ENCODE measurements at places on chromosomes 16 and 17.

- no peak for DNase-seq
These were observed 232.7 kb upstream of the CDH5 start for GRCh38 chr16:66133643-66134338.

DNA sequence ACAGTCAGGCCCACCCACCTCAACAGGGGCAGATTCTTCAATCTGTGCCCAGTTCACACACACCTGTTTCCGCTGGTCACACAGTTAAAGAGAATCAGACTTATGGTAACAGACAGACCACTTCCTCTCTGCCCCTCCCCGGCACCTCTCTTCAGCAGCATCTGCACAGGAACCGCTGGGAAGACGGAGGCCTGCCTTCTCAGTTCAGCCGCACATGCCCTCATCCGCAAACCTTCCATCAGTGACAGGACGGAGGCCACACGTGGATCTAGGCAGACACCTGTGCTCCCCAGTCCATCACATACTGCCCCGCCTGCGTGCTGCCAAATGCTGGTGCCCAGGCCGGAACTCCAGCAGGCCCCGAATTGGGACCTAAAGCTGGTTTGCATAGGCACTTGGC lies 10.3 kb downstream of the PHB1 start:
- DNase-seq = no peak

GRCh38 chr16:50303605-50304466 lies 37.5 kb downstream of the ADCY7 start:
- no peak for DNase-seq

- no peak for DNase-seq
These were observed 139.7 kb downstream of the SLC39A11 start for GRCh38 chr17:72952641-72953315.

GRCh38 chr16:10972819-10973464 lies 28.6 kb downstream of the CLEC16A start:
- DNase-seq = no peak

GRCh38 chr17:50208611-50209061 lies 7.2 kb upstream of the COL1A1 start:
- no peak for DNase-seq

- DNase-seq = peak; percentile 5
These were observed 16.7 kb downstream of the PGS1 start for GRCh38 chr17:78395155-78395554.

DNA sequence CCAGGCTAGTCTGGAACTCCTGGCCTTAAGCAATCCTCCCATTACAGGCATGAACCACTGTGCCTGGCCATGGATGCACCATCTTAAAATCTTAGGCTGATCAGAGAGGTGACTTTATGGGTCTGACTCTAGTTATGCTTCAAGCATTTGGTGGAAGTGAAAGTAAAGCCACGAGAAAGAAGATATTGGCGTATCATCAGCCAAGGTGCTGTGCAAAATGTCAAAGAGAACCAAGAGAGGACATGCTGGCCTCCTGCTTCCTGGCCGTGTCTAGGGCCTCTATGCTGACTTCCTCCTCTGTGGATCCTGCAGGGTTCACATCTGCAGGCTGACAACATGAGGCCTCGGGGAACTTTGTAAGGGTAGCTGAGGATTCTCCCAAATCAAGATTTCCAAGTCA lies 385.2 kb downstream of the MAF start:
- DNase-seq = no peak

DNA sequence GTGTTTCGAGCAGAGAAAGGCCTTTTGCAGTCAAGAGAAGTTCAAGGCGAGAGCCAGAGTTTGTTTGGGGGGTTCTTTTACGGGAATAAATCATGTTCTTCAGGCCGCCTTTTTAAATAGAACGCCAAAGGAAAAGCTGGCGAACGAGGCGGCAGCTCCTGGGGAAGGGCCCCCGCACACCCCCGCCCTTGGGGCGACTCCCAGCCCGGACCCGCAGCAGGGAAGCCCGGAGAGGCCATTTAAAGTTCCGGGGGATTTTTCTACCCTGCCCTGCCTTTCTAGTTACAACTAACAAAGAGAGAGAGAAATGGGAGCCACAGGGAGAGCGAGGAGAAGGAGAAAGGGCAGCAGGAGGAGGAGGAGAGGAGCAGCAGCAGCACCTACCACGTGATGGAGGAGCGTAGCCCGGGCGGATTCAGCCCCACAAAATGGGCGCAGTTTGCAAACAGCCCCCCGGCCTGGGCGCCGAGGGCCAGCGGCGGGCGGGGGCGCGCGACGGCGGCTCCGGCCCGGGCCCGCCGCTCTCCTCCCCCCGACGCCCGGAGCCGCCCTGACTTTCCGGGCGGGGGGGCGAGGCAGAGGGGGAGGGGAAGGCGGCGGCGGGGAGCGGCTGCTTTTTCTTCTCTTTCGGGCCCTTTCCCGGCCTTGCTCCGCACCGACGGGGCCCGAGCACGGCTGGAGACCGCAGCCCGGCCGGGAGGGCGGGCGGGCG lies 634 bp downstream of the KANSL1 start:
- peak; percentile 36 for DNase-seq

DNA sequence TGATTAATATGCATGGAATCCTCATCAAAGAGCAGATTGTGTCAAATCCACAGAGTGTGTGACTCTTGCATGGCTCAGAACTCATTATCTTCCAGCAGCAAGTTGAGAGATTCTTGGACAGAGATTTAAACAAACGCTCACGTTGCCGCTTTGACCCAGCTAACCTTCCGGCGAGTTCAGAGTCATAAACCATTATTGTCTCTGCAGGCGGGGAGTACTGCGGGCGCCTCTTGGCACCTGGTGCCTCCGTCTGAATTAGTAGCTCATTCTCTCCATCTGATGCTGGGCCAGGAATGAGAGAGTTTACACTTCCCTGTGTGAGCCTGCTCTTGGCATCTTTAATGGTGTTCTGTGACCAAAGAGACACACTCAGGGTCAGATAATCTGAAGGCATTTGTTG lies 138.6 kb upstream of the WSCD1 start:
- peak; percentile 52 for DNase-seq

DNA sequence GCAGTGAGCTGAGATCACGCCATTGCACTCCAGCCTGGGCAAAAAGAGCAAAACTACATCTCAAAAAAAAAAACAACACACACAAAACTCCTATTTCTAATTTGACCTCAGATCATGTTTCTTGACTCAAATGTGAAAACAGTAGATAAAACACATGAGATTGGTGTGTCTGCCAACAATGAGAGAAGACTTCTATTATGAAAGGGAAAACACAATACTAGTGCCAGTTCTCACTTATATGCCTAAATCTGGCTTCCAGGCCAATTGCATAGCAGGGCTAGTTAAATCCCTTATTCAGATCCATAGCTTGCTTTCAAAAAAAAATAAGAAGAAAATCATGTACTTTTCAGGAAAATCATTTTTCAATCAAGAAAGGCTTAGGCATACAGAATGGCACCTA lies 39.4 kb downstream of the AP1G1 start:
- DNase-seq = no peak

DNA sequence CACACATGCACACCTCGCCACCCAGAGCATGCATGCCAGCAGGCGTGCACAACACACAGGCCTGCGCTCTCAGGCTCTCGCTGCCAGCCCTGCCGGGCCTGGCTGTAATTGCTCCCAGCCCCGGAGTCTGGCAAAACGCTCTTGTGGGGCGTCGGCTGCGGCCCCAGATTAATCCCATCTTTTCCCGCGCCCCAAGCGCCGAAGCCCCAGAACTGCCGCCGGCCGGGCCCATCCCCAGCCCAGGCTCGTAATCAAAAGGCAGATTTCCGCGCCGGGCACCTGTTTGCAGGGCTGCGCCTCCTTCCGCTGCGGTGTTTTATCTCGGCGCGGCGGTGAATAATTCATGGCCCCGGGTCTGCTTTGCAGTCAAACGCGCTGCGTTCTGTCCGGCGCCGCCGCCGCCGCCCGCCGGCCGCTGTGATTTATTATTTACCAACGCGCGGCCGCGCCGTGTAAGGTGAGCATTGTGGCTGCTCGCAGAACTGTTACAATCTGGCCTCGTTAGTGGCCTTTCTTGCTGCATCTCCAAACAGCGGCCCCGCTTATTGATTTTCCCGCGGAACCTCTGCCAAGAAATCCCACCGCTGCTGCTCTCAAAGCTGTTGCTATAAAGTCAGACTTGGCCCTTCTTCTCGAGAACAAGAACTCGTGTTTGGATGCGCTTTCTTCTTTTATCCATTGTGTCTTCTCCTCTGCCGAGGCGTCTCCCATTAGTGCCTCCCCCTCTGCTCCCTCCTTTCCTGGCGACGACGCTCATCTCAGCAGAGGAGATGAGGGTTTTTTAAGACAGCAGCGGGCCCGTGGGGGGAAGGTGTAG lies 126.1 kb downstream of the IRX5 start:
- no peak for DNase-seq

DNA sequence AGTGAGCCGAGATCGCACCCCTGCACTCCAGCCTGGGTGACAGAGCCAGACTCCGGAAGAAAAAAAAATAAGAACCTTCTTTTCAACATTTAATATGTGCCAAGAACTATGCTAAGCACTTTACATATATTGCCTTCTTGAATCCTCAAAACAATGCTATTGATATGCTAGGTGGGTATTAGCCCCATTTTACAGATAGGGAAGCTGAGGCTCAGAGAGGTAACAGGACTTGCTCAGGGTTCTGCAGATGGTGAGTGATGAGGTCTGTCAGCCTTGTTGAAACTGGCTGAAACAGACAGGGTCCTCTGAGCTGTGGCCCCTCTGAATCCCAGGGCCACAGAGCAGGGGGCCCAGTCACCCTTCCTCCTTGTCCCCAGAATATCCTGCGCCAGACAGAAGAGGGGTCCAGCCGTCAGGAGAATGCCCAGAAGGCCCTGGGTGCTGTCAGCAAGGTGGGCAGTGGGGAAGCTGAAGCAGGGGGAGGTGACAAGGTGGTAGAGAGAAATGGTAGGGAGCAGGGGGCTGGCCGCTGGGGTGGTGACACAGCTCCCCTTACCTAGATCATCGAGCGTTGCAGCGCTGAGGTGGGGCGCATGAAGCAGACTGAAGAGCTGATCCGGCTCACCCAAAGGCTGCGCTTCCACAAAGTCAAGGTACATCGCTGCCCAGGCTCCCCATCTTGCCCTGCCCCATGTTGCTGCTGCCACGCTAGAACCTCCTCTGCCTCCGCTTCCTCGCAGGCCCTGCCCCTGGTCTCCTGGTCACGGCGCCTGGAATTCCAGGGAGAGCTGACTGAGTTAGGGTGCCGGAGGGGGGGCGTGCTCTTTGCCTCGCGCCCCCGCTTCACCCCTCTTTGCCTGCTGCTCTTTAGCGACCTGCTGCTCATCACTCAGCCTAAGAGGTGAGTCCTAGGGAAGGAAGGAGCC lies 8.2 kb downstream of the ARHGEF15 start:
- DNase-seq = no peak

Data from NCI-H748 treated with DMSO at 0.1 percent for 48 hours (cell line).